ENCODE measurements at places on chromosomes 5 and 9. TPM values are rescaled to one million over a fixed set of nuclear protein-coding genes. Genes with fewer than 3 reads are reported as not detected.

The COL27A1 gene
- 21.2 TPM for total RNA-seq

The SUSD1 gene
- total RNA-seq: 6.2 TPM

The PHPT1 gene
- total RNA-seq: 41.9 TPM

The PTPRD gene
- 0.49 TPM for total RNA-seq

The TOMM5 gene
- total RNA-seq: 82.1 TPM

The IFNA8 gene
- total RNA-seq: not detected

The COMMD10 gene
- 18.4 TPM for total RNA-seq

The CARD9 gene
- total RNA-seq: 2.3 TPM

The TEK gene
- total RNA-seq: 3.6 TPM

The AGXT2 gene
- total RNA-seq: not detected

The PPP3R2 gene
- total RNA-seq: not detected

The SLCO4C1 gene
- 1.5 TPM for total RNA-seq

The LCN10 gene
- not detected for total RNA-seq

The PTTG1 gene
- 64.5 TPM for total RNA-seq

The CA9 gene
- total RNA-seq: 2.8 TPM

The CREB3 gene
- 24.1 TPM for total RNA-seq

The ORM1 gene
- total RNA-seq: not detected

The LPCAT1 gene
- 15.0 TPM for total RNA-seq

The C9 gene
- total RNA-seq: not detected
